ENCODE measurements at places on chromosomes 1 and 21.

- no peak for DNase-seq
These were observed 69.9 kb upstream of the SIPA1L2 start for GRCh38 chr1:232699814-232700213.

GRCh38 chr1:51414811-51415210 lies 84.4 kb upstream of the TTC39A start:
- no peak for DNase-seq

GRCh38 chr1:39384305-39384704 lies 107.1 kb upstream of the BMP8A start:
- no peak for DNase-seq

- DNase-seq: no peak
These were observed 23.8 kb downstream of the ZMPSTE24 start for GRCh38 chr1:40281853-40282252.

DNA sequence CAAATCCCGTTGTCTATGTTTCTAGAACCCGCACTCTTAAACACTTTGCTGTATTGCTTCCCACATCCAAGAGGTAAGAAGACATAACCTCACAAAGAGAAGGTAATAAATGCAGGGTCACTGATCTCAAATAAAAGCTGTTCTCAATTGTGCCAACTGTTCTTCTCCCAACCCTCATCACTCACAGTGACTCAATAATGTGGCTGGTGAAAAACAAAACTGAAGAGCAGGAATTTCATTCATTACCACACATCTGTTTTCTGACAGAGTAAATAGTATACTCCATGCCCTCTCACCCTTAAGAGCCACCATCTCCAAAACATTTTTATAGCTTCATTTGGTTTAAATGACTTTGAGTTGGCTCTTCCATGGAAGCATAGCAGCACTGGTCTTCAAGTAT lies 6.2 kb upstream of the ERICH3 start:
- DNase-seq: no peak

DNA sequence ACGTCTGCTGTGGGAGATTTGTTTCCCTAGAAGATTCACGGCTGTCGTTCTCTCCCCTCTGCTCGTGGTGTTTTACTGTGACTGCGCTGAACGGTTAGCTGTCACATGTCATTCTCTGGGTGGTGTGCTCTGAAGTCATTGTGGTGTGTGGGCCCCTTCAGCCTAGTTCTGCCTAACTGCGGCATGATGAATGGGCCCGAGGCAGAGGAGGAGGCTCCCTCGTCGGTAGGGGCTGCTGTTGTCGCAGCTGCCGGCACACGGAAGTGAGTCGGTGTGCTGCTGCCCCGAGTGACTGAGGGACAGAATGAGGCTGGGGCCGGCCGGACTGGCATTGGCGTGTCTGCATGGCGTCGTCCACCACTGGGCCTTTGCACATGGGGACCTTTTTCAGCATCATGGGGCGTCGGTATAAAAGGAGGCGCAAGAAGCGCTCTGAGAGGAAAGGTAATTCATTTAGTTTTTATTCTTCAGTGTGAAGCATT lies 77.9 kb downstream of the ADARB1 start:
- peak; percentile 68 for DNase-seq

DNA sequence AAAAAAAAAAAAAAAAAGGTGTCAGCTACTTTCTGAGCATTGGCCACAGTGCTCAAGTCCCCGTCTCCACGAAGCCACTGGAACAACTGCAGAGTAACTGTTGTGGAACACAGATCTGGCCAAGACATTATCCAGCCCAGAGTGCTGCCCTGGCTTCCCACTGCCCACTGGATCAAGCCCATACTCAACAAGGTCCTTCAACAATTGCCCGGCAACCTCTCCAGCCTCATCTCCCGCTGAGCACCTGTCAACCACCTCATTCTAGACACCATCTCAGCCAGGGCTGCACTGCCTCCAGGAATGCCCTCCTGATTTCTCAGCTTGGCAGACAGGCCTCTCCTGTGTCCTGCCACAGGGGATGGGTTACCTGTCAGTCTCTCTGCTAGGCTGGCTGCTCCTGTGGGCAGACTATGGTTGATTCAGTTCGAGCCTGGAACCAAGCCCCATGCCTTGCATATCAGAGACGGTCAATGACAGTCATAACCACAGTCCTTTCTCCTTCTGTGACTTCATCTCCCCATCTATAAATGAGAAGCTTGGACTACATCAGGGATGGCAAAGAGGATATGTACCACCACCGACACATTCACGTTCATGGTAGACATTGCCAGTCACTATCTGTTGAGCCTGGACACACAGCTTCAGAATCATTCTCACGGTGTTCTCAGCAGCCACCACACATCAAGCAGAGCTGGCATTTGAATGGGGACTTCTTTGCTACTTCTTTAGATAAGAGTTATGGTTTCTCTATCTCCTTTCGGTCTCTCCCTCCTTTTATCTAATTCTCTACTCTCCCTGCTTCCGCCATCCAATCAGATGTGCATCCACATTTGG lies 76.9 kb downstream of the MRPL37 start:
- DNase-seq: no peak

DNA sequence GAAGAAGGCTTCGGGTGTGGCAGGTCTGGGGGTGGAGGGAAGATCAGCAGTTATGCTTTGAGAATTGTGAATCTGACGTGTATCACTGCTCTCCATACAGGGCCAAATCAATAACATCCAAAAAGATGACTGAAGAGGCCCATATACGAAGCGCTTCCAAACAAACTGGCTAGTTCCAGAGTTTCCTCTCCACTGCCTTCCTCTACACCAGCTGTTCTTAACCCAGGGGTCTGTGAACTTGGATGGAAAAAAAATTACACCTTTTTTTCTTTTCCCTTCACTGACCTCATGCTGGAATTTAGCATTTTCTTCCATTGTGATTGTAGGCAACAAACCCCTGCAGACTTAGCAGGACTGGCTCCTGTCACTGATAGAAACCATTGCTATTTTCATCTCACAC lies 77.1 kb upstream of the NBL1 start:
- DNase-seq: no peak

GRCh38 chr1:95179205-95179986 lies 54.6 kb upstream of the RWDD3 start:
- no peak for DNase-seq

DNA sequence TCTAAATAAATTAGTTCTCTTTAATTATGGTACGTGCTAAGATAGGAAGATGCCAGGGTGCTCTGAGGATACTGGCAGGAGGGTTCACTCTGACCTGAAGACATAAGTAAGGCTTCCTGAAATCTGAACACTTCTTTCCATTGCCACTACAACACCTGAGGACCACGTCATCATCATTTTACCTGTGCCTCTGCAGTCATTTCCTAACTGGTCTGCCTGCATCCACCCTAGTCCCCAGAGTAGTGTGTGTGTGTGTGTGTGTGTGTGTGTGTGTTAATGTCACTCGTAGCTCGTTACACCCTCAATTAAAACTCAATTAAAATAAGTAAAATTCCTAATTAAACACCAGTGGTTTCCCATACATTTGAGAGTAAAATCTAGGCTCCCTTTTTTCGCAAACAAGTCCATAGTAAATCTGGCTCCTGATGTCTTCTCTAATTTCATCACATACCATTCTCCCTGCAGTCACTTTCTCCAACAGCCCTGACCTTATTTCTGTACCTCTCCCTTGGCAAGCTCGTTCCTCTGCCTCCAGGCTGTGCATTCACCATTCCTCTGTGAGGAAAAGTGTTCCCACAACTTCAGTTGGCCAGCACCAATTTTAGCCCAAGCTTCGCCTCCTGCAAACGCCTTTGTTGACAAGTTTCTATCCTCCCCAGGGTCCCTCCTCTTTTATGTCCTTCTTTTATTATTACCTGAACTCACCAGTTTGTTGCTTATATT lies 8.7 kb downstream of the IL12RB2 start:
- no peak for DNase-seq

GRCh38 chr21:45452696-45453307 lies 47.8 kb downstream of the COL18A1 start:
- no peak for DNase-seq

GRCh38 chr1:175154629-175155472 lies 37.7 kb downstream of the KIAA0040 start:
- DNase-seq: peak; percentile 77
